GM12878 (cell line): ENCODE measurements at places on chromosomes 1 and 21.

DNA sequence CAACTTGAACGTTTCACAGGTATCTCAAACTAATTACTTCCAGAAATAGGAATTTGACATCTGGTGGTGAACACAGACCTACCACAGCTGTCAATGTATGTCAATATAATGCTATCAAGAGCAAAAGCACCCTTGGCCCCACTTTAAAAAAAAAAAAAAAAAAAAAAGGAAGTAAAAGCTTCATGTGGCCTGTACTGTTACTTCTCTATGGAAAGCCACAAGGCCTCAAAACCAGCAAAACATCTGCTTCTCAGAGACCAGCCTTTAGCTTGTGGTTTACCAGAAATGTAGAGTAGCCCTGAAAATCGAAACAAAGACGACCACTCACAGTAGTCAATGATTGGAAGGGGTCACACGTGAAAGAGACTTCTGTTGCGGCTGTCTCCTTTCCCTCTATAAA, 109.6 kb downstream of the SLC45A1 start:
- peak; percentile 95 for DNase-seq

GRCh38 chr1:43303471-43304313, 2.9 kb downstream of the TIE1 start:
- DNase-seq: no peak

GRCh38 chr1:21894034-21894881, 42.9 kb downstream of the HSPG2 start:
- no peak for DNase-seq

DNA sequence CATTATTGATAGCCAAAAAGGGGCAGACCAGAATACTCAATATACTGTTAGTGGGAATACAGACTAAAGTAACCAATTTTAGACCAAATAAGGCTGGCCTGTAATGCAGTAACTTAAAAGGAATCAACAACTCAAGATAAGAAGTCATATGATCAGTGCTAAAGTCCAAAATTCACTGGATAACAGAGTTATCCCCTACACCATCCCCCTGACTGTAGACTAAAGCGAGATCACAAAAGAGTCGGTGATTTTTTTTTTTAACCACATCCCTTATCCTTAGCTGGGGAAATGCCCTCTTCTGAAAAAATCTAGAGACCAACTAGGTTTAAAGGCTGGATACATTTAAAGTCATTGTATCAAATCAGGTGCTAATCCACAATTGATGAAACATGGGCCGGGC, 7.7 kb downstream of the UBR4 start:
- DNase-seq: no peak

GRCh38 chr1:6239950-6240768, 3.8 kb upstream of the HES3 start:
- no peak for DNase-seq

DNA sequence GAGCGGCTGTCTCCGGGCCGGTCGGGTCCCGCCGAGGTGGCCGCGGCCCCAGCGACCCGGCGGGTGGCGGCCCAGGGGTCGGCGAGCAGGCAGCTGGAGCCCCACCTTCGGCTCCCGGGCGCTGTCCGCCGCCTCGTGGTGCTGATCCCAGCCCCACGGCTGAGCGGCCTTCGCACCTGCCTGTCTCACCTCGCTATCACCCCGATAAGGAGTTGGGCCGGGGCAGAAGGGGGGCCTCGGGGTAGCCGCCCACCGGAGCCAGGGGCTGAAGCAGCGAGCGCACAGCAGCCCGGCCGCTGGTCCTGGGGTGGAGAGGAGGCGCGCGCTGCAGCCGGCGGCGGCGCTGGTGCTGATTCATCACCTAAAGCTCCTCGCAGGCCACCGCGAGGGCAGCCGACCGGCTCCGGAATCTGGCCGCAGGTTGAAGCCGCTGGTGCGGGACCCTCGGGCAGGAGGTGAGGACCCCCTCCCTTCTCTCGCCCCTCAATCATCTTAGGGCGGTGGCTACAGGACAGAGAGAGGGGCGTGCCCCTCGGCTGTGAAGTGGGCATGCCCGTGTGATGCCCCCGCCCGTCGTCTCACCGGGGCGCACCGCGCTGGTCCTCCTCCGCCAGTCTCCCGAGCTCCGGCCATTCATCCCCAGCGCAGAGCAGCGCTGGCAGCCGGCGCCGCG, 575 bp downstream of the TRIM67 start:
- no peak for DNase-seq

DNA sequence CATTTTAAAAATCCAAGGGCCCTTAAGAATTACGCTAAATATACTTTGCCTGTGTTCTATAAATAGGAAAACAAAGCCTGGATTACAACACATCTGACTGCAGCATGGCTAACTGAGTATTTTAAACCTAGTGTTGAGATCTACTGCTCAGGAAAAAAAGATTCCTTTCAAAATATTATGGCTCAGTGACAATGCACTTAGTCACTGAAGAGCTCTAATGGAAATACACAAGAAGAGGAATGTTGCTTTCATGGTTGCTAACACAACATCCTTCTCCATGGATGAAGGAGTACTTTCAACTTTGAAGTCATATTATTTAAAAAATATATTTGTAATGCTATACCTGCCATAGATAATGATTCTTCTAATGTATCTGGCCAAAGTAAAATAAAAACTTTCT, 248.3 kb upstream of the NEGR1 start:
- no peak for DNase-seq

GRCh38 chr1:96487971-96488370, 233.6 kb upstream of the PTBP2 start:
- no peak for DNase-seq

- no peak for DNase-seq
Observed at GRCh38 chr21:35991131-35991530, 69.2 kb downstream of the SETD4 start.

DNA sequence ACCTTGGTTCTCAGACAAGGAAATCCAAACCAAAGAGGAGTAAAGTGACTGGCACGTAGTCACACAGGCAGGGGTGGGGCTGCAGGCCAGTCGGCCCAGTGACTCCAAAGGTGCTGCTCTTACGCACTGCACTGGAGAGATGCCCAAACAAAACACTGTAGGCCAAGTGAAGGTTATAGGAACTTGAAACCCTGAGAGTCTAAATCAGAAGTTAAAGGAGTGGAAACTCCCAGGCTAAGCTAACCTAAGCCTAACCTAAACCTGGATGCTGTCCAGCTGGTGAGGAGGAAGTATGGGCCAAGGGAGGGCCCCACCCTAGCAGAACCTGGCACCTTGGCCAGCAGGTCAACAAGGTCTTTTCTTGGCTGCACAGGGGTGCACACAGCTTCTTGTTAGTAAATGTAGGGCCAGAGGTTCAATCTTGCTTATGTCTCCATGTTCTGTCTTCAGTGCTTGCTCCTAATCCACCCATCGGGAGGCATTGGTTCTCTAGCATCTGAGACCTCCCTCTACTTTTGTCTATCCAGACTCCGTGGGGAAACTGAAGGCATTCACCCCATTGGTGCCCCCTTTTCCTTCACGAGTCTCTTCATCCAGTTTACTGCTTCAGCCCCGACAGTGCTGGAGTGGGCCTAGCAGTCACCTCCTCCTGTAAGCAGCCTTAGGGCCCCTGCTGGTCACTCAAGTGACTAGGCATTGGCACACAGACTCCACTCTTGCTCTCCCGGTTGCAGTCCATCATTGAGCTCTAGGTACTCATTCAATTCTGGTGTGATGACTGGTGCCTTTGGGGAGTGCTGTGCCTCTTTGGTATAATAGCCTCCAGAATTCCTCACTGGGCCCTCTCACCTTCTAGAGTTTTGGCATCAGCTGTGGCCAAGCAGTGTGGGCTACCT, 12.9 kb upstream of the TMEM125 start:
- DNase-seq: no peak

DNA sequence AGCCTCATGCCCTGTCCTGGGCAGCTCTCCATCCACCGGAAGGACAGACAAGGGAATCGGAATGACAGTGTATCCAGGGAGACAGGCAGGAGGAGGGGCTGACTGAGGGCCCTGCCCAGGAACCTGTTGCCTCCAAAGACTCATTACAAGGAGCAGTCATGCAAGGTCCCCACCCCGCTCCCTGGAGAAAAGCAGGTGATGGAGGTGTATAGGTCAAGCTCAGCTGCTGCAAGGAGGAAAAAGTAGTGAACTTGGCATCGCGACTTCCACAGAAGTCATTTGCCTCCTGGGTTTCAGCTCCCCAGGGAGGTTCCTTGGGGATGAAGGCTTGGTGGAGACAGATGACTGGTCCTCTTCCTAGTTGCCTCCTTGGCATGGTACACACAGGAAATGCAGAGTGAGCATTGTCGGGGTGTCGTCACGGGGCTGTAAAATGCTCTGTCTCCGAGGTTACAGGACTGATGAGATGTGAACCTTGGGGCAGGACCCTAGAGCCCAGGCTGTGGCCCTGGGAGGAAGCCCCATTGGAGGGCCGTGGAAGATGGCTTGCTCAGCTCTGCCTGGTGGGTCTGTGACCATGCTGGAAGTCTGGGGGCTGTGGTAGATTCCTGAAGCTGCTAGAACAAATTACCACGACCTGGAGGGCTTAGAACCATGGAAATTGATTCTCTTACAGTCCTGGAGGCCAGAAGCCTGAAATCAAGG, 219.6 kb upstream of the C1orf174 start:
- no peak for DNase-seq

DNA sequence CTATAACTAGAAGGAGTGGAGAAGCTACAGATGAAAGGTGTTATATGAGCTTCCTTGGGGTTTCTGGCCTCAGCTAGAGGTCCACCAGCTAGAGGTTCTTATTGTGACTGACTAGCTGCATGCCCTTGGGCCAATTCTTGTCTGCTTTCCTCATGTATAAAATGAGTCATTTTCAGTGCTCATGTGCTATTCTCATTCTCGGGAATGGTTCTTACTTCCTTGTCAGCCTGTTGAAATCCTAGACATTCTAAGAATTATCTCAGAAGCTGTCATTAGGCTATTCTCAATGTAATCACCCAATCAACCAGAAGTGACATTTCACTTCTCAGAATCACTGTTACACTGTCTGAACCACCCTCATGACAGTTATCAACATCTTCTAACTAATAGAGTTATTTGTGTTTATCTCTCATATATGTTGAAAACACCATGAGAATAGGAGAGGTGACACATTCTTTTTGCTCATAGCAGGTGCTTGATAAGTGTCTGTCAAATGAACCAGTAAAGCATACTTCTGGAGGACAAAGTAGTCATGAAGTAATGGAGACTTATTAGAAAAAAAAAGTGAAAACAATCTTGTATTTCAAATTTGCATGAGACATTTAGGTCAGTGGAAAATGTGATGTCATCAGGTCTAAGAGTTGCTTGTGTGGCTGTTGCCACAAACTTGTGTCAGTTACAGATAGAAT, 122.8 kb upstream of the IVNS1ABP start:
- DNase-seq: peak; percentile 20

DNA sequence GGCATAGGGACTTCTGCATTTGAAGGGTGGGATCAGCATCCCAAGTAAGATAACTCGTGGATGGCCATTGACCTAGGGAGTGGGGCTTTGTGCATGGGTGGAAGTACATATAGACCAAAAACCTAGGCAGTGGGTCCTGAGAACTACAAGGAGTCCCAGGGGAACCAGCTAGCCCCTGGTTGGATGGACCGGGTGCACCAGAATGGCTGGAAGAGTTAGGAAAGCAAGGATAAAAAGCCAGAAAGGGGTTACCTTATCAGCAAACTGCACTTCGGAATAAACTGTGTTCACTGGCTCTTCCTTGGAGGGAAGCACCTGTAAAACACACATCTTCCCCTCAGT, 26.6 kb upstream of the SLAMF6 start:
- DNase-seq: no peak

- DNase-seq: no peak
Observed at GRCh38 chr1:160711602-160712311, at the start of gene CD48. CD48 (minus strand) TSS chr1:160711822; CDS start chr1:160711763, 59 bp downstream.

DNA sequence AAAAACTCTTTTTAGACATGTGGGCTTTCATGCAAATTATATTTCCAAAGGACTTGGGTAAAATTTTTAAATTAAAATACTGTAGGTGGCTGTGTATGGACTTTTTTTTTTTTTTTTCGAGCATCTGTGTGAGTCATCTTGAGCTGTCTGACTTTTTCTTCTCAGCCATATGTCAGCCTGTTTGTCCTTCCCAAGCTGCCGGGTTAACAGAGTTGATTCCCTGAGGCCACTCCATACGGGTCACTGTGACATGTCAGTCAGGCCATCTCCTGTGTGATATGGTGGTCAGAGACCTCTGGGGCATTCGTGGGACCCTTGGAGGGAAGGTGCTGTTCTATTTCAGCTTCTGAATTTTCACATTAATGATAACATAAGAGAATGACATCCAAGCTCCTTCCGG, 148.3 kb downstream of the KCNJ6 start:
- DNase-seq: no peak

DNA sequence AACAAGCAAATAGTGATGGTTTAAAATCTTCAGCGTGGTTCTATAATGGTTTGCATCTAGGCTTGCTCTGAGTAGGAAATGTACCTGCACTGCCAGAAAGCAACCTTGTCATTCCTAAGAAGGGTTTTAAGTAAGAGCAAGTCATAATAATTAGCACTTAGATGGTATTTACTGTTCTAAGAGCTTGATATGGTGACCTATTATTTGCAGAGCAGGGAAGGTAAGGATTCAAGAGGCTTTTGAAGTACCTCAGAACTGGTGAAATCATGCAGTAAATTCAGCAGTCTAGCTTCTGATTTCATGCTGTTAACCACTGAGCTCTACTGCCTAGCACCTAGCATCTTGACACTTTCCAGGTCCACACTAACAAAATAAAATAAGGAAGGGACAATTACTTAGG, 23.7 kb downstream of the ATP1A1 start:
- DNase-seq: no peak

DNA sequence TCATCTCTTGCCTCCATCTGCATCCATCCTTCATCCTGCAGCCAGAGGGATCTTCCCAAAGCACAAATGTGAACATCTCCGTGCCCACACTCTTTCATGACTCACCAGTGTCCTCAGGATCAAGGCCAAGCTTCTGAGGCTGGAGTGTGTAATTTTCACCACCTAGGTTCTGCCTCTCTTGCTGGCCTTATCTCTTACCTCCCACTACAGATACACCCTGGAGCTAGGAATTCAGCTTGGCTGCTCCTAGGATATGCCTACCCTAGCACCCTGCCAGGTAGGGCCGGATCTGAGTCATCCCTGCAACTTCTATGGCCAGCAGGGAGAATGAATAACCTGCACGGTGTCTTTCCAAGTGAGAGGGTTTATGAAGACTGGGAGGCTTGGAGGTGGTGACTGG, 208.7 kb upstream of the CSF3R start:
- DNase-seq: no peak

DNA sequence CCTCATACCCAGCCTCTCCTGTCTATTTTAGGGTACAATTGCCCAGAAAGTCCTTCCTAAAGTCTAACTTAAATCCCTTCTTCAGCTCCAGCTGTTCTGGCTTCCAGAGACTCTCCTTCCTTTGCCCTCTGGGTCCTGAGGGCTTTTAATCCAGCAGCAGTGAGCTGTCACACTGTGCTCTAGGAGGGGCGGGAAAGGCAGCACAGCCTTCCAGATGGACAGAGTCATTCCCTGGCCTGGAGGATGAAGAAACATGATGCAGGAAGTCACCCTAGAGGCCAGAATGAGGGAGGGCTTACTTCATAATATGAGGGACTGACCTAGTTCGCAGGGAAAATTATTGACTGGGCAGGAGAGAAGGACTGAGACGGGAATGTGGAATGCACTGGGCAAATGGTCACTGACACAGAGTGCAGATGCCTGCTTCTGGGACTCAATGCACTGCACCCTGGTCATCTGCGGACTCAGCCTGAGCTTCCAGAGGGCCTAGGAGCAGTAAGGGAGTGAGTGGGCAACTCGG, 1.3 kb downstream of the SH2D2A start:
- no peak for DNase-seq

- no peak for DNase-seq
Observed at GRCh38 chr1:21537932-21538630, 28.9 kb downstream of the ALPL start.
